Activated CD4-positive, alpha-beta T cell treated with anti-CD3 and anti-CD28 coated beads for 36 hours (primary cell): ENCODE measurements at places on chromosomes 7 and 10. TPM values are rescaled to one million over a fixed set of nuclear protein-coding genes. Genes with fewer than 3 reads are reported as not detected.

NOD1 gene
- 10.8 TPM for total RNA-seq

NKX1-2 gene
- not detected for total RNA-seq

CPN1 gene
- total RNA-seq: not detected

ZNF804B gene
- not detected for total RNA-seq

GLCCI1 gene
- 12.3 TPM for total RNA-seq

MEOX2 gene
- total RNA-seq: not detected

LIPN gene
- total RNA-seq: not detected

NEURL1 gene
- total RNA-seq: 2.4 TPM

CAV1 gene
- total RNA-seq: 0.25 TPM

CRYGN gene
- total RNA-seq: 0.11 TPM

TMEM229A gene
- not detected for total RNA-seq

CDK1 gene
- total RNA-seq: 88.5 TPM

SLC39A12 gene
- total RNA-seq: not detected

GPER1 gene
- total RNA-seq: not detected

PKD2L1 gene
- not detected for total RNA-seq

SFXN2 gene
- 18.2 TPM for total RNA-seq

CYP3A7 gene
- not detected for total RNA-seq

FRMD4A gene
- 1.3 TPM for total RNA-seq

RAB19 gene
- total RNA-seq: 12.8 TPM

MLXIPL gene
- total RNA-seq: not detected

IFIT2 gene
- 38.2 TPM for total RNA-seq

LDB3 gene
- 0.05 TPM for total RNA-seq

FOXI2 gene
- not detected for total RNA-seq

TBC1D12 gene
- 0.39 TPM for total RNA-seq

YAE1 gene
- 13.5 TPM for total RNA-seq

PCLO gene
- not detected for total RNA-seq

LRRC4 gene
- total RNA-seq: 0.37 TPM

PLEKHA8 gene
- 9.0 TPM for total RNA-seq

WASHC2C gene
- 33.0 TPM for total RNA-seq

LDB1 gene
- 86.7 TPM for total RNA-seq
